ENCODE measurements at places on chromosomes 1 and 21.

- DNase-seq: no peak
Observed at GRCh38 chr1:202361224-202361623, 12.7 kb downstream of the PPP1R12B start.

- no peak for DNase-seq
Observed at GRCh38 chr1:5220421-5220820, 566.0 kb downstream of the AJAP1 start.

- no peak for DNase-seq
Observed at GRCh38 chr1:160807738-160808137, 11.8 kb downstream of the LY9 start.

- DNase-seq: no peak
Observed at GRCh38 chr1:204272505-204272904, 58.7 kb upstream of the GOLT1A start.

GRCh38 chr1:180198196-180198595, 31.9 kb upstream of the LHX4 start:
- DNase-seq: no peak

DNA sequence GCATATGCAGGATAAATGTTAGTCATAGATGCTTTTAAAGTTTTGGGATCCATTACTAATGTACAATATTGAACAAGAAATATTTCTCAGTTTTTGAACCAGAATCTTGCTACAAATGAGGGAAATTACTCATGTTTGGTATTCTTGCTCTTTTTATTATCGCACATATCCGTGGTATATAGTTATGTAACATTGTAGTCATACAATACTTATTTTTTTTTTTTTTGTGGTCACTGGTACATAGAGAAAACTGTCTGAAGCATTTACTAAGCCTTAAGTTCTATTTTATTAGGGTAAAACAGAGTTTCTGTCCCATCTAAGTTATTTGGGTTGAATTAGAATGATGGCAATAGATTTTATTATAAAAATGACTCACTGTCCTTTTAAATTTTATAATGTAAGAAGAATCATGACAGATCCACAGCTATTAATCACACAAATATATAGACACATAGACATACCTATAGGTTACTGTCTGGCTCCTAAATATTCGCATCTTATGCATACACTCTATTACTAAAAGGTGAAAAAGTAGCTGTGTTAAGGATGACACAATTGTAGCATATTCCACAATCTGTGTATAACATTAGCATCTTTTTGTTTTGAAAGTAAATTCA, 18.0 kb upstream of the PRKAA2 start:
- no peak for DNase-seq

All from stimulated activated CD4-positive, alpha-beta T cell treated with anti-CD3 and anti-CD28 coated beads, Interleukin-2, amount 100 ng/mL, for 4 hours (primary cell).